MV-4-11 (cell line): ENCODE measurements at places on chromosomes 6 and 20.

DNA sequence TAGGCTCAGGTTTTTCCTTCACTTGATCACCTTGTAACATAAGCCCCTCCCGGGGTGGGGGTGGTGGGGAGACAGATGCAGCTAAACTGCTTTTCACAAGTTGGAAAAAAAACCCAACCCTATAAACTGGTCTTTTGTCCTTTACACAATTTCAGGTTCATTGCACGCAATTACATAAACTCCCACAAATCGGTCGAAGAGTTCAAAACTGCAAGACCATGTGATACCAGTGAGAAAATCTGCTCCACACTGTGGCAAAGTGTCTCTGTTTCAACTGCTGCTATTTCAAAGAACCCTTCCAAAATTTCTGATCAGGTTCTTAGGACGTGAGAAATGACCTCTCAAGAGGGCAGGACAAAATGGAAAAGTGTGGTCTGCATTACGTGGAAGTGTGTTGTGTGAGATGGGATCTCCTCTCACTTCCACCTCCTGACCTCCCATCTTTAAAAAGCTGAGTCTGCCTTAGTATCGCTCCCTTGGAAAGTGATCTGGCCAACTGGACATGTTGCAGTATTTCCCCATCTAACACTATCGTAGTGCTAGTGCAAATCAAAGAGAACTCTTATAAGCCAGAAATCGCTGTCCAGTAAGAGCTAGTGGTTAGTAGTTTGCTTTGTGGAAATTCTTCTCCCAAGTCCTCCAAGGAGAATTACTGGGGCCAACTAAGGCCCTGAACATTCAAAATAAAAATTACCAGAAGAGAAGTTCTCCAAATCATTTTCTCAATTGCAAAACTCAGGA, 60.1 kb downstream of the PRND start:
- DNase-seq: no peak

DNA sequence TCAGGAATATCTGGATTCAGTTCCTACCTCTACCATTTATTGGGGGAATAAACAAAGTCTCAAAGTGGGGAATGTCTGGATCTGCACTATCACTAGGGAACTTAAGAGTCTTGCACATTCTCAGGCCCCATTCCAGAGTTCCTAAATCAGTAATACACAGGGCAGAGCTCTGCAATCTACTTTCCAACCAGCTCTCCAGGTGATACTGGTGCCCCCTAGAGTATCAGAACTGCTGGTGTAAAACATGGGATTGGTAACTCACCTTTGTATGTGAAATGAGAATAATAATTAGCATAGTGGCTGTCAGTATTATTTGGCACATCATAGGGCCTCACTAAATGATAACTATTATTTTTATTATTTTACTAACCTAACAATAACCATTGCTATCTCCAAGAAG, 278.8 kb upstream of the IMPG1 start:
- DNase-seq: no peak

- no peak for DNase-seq
Measured at GRCh38 chr6:79146421-79146820, 68.4 kb upstream of the PHIP start.

- DNase-seq: no peak
Measured at GRCh38 chr6:98124171-98124570, 710.2 kb upstream of the POU3F2 start.

GRCh38 chr6:18019539-18020534, 32.4 kb upstream of the KIF13A start:
- no peak for DNase-seq

- no peak for DNase-seq
Measured at GRCh38 chr6:64083261-64083660, 447.7 kb downstream of the PHF3 start.

DNA sequence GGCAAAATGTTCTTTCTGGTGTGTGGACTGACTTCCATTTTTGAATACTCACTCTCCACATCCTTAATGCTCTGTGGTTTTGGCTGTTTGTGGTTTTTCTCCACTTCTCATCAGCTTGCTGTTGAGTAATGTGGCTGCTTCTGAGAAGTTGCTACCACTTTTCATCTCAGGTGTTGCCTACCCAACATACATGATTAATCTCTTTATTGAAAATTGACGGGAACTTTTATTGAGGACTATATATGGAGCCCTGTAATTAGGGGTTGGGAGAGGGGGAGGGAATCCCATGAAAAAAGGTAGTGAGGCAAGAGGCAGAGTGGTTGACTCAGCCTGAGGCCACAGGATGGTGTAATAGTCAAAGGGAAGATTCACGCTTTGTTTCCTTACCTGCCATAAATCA, 17.6 kb downstream of the IL22RA2 start:
- DNase-seq: peak; percentile 93

DNA sequence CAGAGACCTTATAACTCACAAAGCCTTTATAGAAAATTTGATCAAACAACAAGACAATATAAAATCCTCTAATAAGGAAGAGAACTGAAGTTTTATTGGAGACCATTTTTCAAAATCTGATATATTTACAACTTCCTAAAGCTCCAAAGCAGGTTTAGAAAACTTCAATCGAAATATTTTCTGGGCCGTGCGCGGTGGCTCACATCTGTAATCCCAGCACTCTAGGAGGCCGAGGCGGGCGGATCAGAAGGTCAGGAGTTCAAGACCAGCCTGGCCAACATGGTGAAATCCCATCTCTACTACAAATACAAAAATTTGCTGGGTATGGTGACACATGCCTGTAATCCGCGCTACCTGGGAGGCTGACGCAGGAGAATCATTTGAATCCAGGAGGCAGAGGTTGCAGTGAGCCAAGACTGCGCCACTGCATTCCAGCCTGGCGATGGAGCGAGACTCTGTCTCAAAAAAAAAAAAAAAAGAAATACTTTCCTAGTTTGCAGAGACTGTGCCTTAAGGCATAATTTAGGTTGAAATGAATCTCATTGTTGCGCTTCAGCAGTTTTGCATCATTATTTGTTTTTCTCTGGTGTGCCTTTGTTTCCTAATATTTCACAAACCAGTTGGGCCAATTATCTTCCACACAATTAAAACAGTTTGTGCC, 60.6 kb upstream of the ASIP start:
- no peak for DNase-seq

- DNase-seq: no peak
Measured at GRCh38 chr6:33781131-33781975, 7.6 kb downstream of the LEMD2 start.

DNA sequence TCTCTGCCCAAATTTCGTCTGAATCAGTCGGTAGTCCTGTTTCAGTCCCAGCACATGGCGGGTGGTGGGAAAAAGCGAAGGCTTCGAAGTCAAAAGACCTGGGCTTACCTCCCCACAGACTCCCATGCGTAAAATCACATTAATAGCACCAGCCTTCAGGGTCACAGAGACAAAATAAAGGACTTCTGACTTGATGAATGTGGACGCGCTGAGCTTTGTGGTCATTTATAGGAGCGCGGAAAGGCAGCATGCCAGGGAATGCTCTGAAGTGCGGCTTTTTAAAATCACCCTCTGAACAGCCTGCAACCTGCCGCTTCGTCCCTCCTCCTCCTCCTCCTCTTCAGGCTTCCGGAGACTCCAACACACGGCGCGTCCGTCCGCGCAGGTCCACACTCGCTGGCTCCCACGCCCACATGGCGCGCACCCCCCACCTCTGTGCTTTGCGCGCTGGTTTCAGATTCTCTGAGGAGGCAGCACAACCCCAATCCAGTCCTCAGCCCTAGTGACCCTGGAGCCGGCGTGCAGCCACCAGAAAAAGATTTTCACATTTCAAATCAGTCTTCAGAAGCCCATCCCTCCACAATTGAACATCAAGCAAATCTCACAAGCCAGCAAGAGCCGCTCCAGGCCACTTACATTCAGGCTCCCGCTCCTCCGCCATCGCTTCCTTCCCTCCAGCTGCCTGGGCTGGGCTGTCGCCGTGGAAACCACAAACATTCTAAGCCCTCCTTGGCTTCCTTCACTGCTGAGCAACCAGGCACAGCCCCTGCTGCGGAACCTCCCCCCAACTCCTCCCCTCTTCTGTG, at the start of gene C6orf118:
C6orf118 (minus strand) TSS at position 680 of the 806 bp plus-strand sequence; CDS start at position 661, 19 bp downstream.
- DNase-seq: peak; percentile 13

DNA sequence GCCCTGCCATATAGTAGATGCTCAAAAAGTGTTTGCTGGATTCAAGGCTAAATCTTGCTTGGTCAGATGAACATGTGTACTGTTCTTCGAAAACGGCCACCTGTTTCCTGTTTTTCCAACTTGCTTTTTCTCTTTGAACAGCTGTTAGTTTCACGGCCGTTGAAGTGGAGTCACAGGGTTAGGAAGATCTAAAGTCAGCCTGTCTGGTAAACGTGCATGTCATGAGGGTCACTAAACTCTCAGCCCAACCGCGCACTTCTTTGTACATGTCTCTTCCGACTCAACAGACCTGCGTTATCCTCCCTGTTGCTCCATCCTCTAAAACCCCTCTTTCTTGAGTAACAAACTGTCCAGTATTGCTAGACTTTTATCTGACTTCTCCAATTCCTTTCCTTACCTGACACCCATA, 93.2 kb upstream of the MAN1A1 start:
- peak; percentile 95 for DNase-seq

DNA sequence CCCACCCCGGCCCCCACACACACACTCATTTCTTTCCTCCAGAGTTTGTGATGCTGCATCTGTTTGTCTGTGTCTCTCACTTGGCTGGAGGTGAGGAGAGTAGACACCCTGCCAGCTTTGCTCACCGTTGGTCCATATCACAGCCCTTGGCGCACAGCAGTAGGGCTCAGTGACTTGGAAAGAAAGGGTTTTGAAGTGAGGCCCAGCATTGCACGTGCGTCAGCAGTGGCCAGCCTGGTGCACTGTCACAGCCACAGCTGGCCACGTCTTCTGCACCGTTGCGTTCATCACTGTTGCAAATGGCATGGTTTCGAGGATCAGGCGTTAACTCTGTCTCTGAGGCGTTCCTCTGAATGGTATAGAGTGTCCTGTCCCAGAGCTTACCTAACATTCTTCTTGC, 3.7 kb downstream of the WFDC5 start:
- no peak for DNase-seq

DNA sequence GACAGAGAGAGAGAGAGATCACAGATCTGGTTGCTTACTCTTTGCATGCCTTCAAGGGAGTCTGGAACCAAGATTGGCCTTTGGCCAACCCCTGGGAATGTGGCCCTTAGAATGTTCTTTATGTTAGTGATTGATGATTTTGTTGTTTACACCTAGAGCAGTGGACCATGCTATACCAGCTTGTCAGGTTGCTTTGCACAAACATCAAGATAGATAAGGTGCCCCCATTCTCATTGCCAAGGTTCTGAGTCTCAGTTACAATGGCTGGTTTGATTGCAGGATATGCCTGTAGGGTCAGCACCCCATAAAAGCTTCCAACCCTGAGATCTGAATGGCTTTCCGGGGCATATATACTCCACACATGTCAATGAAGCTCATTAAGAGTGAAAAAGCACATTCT, 53.5 kb upstream of the SLC2A12 start:
- DNase-seq: no peak
